ENCODE measurements at places on chromosomes 6 and 20. TPM values are rescaled to one million over a fixed set of nuclear protein-coding genes. Genes with fewer than 3 reads are reported as not detected.

DNA sequence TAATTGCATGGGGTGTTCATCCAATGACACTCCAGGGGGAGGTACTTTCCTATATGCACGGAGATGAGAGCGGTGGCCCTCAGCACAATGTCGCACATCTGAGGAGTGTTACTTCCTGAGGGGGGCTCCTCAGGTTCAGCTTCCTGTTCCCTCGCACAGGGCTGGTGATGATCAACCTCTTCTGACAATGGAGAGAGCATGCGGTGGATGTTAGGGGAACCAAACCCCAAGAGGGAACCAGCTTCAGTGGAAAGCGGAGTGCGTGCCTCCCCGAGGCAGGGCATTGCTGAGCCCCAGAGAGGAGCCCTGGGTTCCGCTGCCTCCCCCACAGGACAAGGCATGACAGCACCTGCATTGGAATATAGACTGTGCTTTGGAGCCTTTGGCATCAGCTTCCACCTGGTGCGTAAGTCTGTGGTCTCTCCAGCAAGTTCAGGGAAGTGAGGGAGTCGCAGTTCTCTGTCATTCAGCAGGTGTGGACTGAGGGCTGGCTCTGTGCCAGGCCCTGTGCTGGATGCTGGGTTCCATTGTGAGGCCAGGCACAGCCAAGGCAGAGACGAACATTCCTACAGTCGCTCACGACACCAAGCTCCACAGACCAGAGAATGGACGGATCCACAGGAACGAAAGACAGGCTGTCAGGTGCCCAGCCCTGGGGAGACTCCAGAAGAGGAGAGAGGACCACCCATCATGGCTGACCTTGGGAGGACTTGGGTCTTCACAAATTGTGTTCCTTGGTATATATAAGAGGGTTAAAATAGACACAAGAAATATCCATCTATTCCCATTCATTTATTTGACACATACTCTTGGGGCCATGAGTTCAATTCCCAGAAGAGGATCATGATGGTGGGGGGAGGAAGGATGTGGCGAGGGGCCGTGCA is 3.9 kb upstream of the ZNF831 start:
- no peak for DNase-seq

- DNase-seq, result no peak
These were observed 6.5 kb downstream of the RBM38 start for GRCh38 chr20:57397693-57398108.

- no peak for DNase-seq
These were observed 6.3 kb downstream of the SMOC2 start for GRCh38 chr6:168447282-168447681.

DNA sequence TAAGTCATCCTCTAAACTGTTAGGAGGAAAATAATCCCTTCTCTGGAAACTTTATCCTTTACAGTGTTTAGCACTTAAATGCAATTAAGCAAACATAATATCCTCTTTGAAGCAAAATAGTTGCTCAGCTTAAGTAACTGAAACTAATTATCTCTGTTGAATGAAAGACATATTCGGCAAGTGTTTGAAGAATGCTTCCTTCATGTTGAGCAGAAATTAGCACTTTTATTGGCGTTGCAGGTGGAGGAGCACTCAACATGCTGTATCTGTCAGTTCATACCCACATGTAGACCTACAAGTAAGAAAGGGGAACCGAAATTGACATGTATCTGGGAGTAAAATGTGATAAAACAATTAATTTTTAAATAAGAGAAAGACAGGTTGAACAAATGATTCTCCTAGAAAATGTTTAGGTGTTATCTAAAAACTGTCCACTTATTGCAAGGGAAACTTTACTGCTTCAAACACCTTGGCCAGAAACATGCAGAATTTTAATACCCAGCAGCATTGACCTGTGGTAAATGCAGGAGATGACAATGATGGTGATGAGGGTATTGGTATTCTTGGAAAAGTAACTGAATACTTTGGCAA is 987.0 kb upstream of the MAP3K7 start:
- no peak for DNase-seq

GRCh38 chr6:30884521-30885480 is 482 bp downstream of the DDR1 start:
- no peak for DNase-seq

Gene TXNDC5
- polyA plus RNA-seq, result 97.1 TPM

DNA sequence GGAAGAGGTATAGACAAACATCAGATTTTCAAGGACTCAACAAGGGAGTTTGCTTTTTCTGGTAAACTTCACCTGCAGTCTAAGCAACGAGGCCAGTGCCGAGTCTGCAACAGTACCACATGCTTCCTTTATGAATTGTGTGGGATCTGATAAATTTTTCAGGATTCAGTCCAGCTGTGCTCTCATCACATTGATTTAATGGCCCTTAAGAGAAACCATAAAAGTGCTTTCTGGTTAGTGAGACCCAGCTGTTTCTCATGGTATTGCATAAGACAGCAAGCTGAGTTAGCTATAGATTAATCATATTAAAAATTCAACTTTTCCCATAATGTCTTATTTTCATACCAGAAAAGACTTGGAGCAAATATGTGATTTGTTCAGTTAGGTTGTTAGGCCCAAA is 291.4 kb downstream of the CENPW start:
- DNase-seq, result peak; percentile 41

Gene NUP43
- 46.5 TPM for polyA plus RNA-seq

GRCh38 chr6:31878726-31879125 is at the start of gene SLC44A4:
TSS of gene SLC44A4 (minus strand) at chr6:31878997. CDS start at chr6:31878980, 17 bp downstream.
- no peak for DNase-seq

GRCh38 chr20:53291548-53291947 is 302.1 kb downstream of the ZNF217 start:
- DNase-seq, result no peak

- no peak for DNase-seq
These were observed 60.0 kb upstream of the EZR start for GRCh38 chr6:158879180-158879579.

GRCh38 chr20:42204109-42204660 is 586.0 kb upstream of the CHD6 start:
- peak; percentile 35 for DNase-seq

- no peak for DNase-seq
These were observed 348.9 kb downstream of the NRN1 start for GRCh38 chr6:5657684-5658430.

Gene BANF2
- not detected for polyA plus RNA-seq

Gene APCDD1L
- polyA plus RNA-seq, result 16.6 TPM

- DNase-seq, result no peak
These were observed 1.7 kb downstream of the SDCBP2 start for GRCh38 chr20:1327241-1327653.

DNA sequence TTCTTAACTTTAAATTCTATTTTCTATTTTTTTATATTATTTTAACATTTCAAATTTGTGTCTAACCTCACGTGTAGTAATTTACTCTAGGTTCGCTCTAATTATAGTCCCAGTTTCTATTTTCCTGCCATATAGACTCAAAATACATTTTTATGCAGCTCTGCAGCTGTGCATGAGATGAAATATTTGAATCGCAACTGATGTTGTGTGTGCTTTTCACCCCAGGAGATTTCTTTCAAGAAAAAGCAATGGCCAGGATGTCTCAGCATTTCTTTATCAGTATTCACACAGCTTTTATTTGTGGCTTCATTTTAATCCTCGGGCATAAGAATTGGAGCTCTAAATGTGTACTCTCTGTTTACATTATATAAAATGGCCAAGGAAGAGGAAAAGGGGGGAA is 157.6 kb downstream of the HDGFL1 start:
- no peak for DNase-seq

Gene MYL9
- polyA plus RNA-seq, result 251 TPM

DNA sequence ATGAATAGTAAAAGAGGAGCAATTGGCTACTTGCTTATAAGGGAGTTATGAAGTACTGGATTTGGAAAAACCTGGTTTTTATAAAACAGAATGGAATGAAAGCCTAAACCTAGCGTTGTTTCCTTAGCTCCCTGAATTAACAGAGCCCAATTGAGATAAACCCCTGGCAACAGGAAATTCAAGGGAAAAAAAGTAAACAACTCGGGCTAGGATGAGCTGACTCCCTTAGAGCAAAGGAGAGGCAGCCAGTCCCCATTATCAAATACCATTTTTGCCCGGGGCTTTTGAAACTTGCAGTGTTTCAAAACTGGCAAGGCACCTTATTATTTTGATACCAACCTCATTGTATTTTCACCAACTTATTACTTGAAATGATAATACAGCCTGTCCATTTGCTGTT is 587.5 kb downstream of the CD109 start:
- DNase-seq, result no peak

DNA sequence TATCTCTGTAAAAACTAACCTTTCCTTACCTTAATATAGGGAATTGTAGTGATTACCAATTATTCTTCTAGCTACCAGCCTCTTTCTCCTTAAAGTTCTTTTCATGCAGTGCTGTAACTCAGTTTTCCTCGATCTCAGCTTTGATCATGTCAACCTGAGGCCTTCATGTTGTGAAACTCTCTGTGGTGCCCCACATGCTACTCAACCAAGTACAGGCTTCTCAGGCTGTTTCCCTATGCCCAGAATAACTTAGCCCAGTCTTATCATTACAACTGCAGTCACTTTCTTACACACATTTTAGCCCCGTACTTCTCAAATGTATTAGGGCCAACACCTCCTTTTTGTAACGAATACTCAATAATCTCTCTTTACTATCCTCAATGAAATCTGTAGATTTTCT is 90.1 kb upstream of the SUPT3H start:
- DNase-seq, result no peak

Gene HDGFL1
- not detected for polyA plus RNA-seq

GRCh38 chr20:34753706-34754461 is 49.7 kb downstream of the TP53INP2 start:
- no peak for DNase-seq

Gene KCNK16
- not detected for polyA plus RNA-seq

DNA sequence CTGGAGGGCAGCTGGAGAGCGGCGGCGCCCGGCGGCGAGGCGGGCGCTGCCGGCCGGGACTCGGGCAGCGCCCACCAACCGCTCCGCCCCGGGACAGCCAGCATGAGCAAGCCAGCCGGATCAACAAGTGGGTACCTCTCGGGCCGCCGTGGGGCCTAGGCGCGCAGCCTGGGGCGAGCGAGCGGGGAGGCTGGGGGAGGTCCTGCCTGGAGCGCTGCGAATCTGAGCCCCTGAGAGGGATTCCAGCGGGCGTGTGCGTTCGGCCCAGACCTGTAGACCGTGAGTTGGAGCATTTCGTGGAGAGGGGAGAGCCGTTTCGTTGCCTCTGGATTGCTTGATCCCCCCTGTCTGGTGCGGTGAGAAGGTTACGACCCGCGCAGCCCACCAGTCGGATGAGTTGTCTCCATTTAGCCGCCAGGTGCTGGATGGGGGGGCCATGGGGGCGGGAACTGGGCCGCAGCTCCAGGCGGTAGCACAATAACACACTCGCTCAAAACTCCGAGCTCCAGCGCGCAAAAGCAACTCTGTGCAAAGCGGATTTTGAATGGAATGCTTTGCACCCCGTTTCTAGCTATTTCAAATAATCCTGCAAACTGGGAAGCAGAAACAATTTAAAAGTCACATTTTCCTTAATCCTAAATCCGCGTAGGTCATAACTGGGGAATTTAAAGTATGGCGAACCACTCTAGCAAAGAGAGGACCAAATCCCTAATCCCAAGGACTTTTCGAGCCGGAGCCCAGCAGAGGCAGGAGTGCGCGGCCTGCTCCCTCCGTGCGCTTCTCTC is 1.0 kb downstream of the NR2E1 start:
- DNase-seq, result no peak

DNA sequence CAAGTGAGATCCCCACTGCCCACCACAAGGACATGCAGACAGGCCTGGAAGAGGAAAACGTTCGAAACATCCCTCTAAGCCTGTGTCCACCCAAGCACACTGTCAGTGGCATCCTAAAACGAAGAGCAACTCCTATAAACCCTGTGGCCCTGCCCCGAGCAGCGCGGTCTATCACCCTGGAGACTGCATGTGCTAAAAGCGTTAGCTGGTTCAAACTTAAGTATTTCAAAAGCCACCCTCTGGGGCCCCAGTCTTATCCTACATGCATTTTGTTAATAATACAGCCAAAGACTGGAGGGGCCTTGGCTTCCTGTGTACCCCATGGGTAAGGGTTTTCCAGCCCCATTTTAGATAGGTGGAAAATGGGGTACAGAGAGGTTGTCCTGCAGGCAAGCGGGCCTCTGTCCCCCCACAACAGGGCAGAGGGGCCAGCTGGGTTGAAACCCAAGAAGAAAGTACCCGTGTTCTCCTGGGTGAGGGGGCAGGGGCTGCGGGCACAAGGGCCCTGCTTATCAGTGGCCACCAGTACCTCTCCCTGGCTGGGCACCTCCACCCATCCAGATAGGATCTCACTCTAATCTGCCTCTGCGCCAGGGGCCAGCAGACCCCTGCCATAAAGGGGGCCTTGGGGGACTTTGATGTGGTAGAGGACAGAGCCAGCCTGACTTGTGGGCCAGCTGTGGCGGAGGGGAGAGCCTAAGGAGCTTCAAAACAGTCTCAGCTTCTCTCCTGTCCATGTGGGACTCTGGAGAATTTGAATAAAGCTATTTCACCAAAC is 28.3 kb downstream of the PREX1 start:
- DNase-seq, result no peak

DNA sequence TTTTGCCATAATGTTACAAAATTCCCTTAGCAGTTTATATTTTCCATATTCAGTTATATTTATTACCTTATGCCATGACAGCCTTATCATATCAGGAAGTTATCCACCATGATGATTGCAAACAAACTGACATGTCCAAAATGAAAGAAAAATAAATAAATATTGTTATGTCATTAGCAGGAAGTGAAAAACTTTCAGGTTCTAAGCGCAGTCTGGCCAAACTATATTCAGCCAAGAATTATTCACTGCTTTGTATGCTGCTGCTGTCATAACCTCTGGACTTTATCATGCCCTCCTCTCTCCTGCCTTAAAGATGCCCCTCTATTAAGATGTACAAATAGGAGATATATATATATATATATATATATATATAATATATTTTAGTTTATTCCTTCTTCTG is 27.7 kb upstream of the DEFB112 start:
- no peak for DNase-seq

GRCh38 chr6:143556529-143556928 is 45.0 kb upstream of the FUCA2 start:
- no peak for DNase-seq

DNA sequence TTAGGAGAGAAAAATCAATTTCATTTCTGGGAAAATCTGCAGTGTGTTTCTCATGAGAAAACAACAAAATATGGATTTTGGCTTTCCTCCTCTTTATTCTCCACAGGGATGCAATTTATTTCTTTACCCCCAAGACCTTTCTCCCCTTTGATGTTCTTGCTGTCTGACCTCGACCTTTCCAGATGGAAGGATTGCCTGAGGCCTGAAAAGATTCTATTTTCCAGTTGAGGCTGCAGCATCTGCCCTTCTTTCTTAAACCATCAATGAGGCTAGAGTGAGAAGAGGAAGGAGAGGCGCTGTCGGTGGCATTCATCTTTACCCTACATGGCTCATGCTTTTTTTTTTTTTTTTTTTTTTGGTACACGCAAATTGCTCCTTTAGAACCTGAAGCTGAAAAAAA is 344.2 kb upstream of the BTBD3 start:
- no peak for DNase-seq

GRCh38 chr20:31666258-31667042 is 28.7 kb downstream of the COX4I2 start:
- DNase-seq, result no peak

GRCh38 chr20:63354636-63355350 is 6.4 kb downstream of the CHRNA4 start:
- DNase-seq, result no peak

GRCh38 chr6:15575357-15576033 is 87.3 kb downstream of the DTNBP1 start:
- no peak for DNase-seq

- no peak for DNase-seq
These were observed 257.3 kb downstream of the ATXN1 start for GRCh38 chr6:16503970-16504415.

- DNase-seq, result no peak
These were observed 54.1 kb upstream of the SHLD1 start for GRCh38 chr20:5696011-5696559.

Gene MOXD1
- polyA plus RNA-seq, result 201 TPM
